ENCODE measurements at places on chromosomes 12 and 14. TPM values are rescaled to one million over a fixed set of nuclear protein-coding genes. Genes with fewer than 3 reads are reported as not detected.

Gene RHOJ
- not detected for total RNA-seq

Gene TSPAN19
- total RNA-seq: not detected

DNA sequence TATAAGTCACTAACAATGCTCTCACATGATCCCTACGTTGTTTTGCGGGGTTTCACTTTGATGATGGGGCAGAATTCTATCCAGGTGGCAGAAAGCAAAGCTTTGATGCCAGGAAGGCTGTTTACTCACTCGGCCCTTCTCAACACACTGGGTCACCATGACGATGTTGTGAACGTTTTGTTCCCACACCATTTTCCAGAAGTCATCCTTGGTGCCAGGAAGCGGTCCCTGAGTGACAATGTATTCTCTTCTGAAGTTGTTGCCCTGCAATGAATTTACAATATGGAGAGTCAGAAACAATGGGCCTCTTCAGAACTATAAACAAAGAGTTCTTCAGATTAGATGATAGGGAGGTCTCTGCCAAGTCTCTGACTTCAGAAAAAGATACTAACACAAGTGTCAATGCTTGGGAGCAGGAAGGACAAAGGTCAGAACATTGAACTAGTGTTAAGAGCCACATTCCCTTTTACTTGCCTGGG, 101.3 kb downstream of the PTPRB start:
- DNase-seq: no peak

- no peak for DNase-seq
Observed at GRCh38 chr12:114001511-114002340, 35.6 kb upstream of the RBM19 start.

DNA sequence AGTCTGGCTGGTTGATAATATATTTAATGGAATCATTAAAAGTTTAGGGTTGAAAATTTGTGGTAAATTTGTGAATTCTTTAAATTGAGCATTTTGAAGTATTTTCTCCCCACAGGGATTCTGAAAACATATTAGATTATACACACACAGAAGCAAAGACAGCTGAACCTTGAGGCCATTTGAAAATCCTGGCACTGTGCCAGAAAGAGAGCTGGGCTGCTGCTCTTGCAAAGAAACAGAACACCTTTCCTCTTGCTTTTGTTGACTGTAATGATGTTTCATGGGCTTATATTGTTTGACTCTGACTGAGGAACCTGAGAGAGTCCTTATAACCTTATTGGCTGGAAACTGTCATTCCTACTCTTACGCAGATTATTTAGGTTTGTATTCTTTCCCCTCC, 4.8 kb downstream of the RNF34 start:
- no peak for DNase-seq

DNA sequence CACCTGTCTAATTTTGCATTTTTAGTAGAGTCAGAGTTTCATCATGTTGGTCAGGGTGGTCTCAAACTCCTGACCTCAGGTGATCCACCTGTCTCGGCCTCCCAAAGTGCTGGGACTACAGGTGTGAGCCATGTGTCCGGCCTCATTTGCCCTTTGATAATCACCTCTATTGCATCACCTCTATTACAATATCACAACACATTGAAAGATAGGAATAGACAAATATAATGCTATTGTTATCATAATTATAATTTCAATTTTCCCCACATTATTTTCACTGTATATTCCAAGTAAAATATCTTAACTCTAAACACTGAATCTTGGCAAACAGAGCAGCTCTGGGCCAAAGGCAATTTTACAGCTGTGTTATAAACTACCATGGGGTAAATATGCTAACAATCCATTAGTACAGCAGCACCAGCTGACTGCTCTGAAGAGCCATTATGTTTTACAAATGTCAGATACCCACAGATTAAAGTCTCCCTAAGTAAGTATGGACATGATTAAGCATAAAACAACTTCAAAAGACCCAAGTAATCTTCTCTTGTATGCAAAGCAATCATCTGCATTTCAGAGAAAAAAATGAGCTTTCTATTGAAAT, 173.2 kb downstream of the MED13L start:
- DNase-seq: no peak

- no peak for DNase-seq
Observed at GRCh38 chr12:108597559-108598471, at the start of gene TMEM119. TSS of gene TMEM119 (minus strand) at chr12:108598084. CDS start at chr12:108592383, 5,701 bp downstream.

Data from naive thymus-derived CD8-positive, alpha-beta T cell (primary cell).